ENCODE measurements at places on chromosomes 1 and 21.

GRCh38 chr1:222247081-222247480, 300.8 kb downstream of the HHIPL2 start:
- DNase-seq, result no peak

DNA sequence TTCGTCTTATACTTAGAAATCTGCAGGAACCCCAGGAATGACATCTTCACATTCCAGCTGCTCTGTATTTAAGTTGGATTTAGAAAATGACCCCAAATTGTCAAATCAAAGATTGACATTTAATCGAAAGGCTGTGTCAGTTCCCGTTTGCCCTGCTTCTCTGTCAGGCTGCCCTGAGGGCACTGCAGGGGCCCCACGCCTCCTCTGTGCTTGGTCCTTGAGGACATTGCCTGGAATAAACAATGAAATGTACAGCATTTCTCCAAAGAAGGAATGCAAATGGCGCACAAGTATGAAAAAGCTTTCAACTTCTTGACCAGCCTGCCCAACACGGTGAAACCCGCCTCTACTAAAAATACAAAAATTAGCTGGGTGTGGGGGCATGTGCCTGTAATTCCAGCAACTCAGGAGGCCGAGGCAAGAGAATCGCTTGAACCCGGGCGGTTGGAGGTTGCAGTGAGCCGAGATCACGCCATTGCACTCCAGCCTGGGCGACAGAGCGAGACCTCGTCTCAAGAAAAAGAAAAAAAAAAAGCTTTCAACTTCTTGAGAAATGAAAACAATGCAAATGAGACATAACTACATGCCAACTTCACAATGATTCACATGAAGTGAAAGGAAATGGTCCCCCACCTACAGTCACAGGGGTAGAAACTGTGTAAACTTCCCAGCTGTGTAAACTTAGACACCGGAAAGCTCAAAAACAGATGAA, 3.0 kb downstream of the TMPRSS3 start:
- DNase-seq, result no peak

- DNase-seq, result no peak
These were observed 11.7 kb downstream of the C1orf94 start for GRCh38 chr1:34188418-34188817.

- DNase-seq, result no peak
These were observed 23.0 kb upstream of the CRP start for GRCh38 chr1:159737238-159737916.

- no peak for DNase-seq
These were observed 3.2 kb upstream of the ATP13A2 start for GRCh38 chr1:17014671-17015567.

GRCh38 chr1:47849005-47849521, 148.1 kb downstream of the TRABD2B start:
- no peak for DNase-seq

DNA sequence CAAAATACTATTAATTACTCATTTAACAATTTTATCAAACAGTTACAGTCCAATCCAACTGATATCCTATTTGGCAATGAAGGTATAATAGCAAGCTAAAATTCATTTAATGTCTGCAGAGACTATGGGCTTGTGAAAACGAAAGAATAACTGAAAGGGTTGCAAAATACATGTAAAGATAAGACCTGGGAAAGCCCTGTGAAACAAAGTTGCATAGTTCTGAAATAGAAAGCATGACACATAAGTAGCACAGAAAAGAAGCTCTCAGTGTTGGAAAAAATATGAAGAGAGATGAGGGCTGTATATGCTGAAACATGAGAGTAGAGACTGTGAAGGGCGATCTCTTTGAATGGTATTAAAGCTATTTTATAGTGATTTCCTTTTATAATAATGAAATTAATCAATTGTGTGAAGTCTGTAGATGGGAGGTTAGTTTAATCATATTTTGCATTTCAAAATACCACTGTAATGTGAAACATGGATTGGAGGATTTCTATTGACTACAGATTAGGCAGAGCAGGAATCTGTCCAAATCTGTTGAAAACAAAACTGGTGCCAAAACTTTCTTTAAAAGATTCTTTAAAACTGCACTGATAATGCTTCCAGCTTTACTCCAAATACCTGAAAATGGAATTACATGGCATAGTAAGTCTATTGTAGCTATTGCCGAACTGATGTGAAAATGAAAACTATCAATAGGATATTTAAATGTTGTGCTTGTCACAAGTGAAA, 1518.9 kb upstream of the B3GALT2 start:
- DNase-seq, result no peak

DNA sequence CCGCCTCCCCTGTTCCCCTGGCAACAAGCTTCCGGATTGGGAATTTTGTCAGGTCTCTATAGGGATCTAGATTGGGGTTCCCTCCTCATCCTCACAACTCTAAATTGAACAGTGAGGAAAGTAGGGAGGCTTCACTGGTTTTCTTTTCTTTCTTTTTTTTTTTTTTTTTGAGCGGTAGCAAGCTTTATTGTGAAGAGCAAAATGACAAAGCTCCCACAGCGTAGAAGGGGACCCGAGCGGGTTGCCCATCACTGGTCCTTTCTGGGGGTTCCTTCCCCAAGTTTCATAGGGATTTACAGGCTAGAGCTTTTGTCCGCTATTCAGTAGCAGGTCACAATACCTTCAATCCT, 10.3 kb downstream of the ARHGEF2 start:
- no peak for DNase-seq

DNA sequence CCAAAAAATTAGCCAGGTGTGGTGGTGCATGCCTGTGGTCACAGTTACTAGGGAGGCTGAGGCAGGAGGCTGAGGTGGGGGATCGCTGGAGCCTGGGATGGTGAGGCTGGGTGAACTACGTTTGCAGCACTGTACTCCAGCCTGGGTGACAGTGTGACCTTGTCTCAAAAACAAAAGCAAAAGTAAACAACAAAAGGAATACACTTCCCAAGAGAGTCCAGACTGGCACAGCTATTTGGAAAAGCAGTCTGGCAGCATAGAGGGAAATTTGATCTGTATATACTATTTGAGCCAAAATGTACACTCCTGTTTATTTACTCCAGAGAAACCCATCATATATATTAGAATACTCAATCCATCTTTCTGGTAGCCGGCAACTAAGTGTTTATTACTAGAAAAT, 107.0 kb upstream of the HMCN1 start:
- no peak for DNase-seq

GRCh38 chr1:214455479-214455878, 95.9 kb downstream of the PTPN14 start:
- DNase-seq, result no peak

- DNase-seq, result no peak
These were observed 29.9 kb upstream of the SAMD13 start for GRCh38 chr1:84271441-84272151.

DNA sequence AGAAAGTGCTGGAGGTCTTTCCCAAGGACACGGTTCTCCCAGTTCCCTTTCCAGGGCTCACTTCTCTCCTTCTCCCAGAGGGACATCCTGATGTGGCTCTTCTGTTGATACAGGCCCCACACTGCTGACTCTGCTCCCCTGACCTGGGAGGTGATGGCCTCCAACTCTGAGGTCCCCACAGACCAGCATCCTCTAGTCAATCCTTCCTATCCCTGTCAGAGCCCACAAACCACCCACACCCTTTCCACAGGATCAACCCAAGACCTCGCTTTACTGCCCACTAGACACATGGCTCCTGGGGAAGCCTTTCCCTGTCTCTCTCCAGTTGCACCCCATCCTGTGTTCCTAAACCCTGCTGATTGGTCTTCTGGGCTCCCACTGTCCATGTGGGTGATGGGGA, 11.6 kb downstream of the SLAMF7 start:
- no peak for DNase-seq

- no peak for DNase-seq
These were observed 141.7 kb downstream of the PBX1 start for GRCh38 chr1:164700683-164701082.

GRCh38 chr1:73821520-73821919, 376.5 kb downstream of the LRRIQ3 start:
- no peak for DNase-seq

DNA sequence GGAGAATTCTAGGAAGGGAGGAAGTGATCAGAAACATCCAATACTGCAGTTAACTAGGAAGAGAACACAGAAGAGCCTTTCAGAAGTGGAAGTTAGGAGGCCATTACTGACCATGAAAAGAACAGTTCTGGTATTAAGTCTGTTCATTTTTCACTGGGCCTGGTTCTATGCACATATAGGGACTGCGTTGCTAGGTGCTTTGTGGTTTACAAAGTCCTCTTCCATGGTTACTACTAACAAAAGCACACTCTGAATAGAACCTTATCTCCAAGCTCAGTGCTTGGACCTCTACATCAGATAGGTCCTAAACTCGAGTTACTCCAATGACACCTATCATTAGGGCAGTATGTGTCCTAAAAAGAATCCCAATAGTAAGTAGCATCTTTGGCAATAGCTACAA, 75.4 kb downstream of the RPAP2 start:
- no peak for DNase-seq

DNA sequence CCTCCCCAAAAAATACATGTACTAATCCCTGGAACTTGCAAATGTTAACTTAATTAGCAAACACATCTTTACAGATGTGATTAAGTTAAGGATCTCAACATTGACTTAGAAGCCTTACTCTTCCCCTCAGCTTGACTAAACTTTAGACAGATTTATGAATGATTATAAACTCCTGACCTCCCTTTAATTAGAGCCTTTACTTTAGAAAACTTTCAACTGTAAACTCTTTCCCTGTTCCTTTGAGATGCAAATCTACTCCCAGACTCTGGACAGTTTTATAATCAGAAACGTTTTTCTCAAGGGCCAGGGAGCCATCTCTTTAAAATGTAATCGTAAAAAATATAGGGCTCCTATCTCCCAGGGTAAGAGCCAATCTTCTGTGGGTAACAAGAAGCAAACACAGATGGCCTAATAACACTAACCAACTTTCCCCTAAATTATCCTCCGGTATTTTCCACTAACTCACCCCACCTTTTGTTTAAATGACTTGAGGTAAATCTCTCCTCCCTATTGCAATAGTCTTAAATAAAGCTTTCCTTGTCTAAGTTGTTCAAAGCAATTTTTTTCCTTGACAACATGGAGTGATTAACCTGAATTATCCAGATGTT, 284.1 kb downstream of the BRINP3 start:
- no peak for DNase-seq

- DNase-seq, result no peak
These were observed 5.0 kb downstream of the NGF start for GRCh38 chr1:115332813-115333608.

GRCh38 chr21:38938343-38938742, 132.6 kb downstream of the ETS2 start:
- DNase-seq, result no peak

- no peak for DNase-seq
These were observed 317.9 kb upstream of the NFIA start for GRCh38 chr1:60764489-60764888.

DNA sequence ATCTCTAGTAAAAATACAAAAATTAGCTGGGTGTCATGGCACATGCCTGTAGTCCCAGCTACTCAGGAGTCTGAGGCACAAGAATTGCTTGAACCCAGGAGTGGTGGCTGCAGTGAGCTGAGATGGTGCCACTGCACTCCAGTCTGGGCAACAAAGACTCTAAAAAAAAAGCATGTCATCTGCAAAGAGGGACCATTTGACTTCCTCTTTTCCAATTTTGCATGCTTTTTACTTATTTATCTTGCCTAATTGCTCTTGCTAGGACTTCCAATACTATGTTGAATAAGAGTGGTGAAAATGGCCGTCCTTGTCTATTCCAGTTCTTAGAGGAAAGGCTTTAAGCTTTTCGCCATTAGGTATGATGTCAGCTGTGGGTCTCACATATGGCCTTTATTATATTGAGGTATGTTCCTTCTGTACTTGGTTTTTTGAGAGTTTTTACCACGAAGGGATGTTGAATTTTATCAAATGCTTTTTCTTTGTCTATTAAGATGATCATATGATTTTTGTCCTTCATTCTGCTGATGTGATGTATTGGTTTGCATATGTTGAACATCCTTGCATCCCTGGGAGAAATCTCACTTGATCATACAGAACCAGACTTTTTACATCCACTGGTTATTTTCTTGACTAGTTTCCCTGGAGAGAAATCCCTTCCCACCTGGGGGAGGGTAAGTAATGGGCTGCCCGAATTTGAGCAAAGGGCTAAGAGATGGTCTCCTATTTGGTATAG, 17.0 kb upstream of the RAP1GAP start:
- no peak for DNase-seq

DNA sequence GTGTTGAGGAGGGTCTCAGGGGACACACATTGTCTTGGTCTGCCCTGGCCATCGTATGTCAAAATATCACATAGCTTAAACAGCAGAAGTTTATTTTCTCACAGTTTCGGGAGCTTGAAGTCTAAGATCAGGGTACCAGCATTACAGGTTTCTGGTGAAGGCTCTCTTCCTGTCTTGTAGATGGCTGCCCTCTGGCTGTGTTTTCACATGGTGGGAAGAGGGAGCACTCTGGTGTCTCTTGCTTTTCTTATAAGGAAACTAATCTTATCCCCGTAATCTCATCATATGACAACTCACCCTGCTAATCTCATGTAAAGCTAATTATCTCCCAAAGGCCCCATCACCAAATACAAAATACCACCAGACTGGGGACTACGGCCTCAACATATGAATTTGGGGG, 246.9 kb upstream of the ST6GALNAC5 start:
- DNase-seq, result no peak

GRCh38 chr1:78095593-78095992, 49.8 kb downstream of the GIPC2 start:
- DNase-seq, result no peak

- DNase-seq, result no peak
These were observed 111.4 kb downstream of the NFIA start for GRCh38 chr1:61193808-61194207.

- no peak for DNase-seq
These were observed 200.7 kb downstream of the LHX8 start for GRCh38 chr1:75334876-75335389.

- DNase-seq, result no peak
These were observed 132.8 kb downstream of the CLIC6 start for GRCh38 chr21:34801519-34802132.

- no peak for DNase-seq
These were observed 8.1 kb upstream of the GREM2 start for GRCh38 chr1:240619906-240620621.

- DNase-seq, result no peak
These were observed 21.7 kb downstream of the ZP4 start for GRCh38 chr1:237868817-237869600.

- no peak for DNase-seq
These were observed 34.8 kb upstream of the DISP3 start for GRCh38 chr1:11443961-11444658.

- DNase-seq, result no peak
These were observed 166.5 kb upstream of the CD34 start for GRCh38 chr1:208077232-208078075.

DNA sequence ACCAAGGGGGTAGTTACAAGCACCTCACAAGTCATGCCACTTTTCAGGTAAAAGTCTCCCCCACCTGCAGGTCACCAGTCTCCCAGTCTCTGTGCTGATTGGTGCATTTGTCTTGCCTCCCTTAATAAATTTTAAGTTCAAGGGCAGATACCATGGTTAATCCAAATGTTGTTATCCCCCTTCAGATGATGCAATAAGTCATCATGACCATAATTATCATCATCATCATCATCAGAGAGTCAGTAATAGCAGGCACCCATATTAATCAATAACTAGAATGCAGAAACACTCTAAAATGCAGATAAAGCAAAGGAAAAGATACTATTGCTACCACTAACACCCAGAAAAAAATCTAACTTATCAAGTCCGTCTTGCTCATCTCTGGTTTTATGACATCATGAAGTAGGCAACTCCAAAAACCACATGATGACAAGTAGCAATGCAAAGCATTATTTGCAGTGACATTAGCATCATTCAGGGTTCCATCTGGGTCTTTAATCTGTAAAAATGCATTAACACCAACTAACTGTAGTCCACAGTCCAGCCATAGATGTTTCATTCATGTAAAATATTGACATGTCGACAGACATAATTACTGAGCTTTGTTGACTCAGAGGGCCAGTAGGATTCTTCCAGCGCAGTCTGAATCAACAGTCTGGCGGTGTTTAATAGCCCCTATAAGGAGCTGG, 492.0 kb upstream of the RUNX1 start:
- DNase-seq, result no peak
